ENCODE measurements at places on chromosomes 2 and 18. TPM values are rescaled to one million over a fixed set of nuclear protein-coding genes. Genes with fewer than 3 reads are reported as not detected.

TTN gene
- 153 TPM for total RNA-seq

GRCh38 chr2:239714116-239714515, 311.0 kb downstream of the NDUFA10 start:
- DNase-seq: no peak
- H3K4me3 ChIP-seq: no peak overlapping the region
- H3K36me3 ChIP-seq: no peaks in the 10 kb centered on the region
- H3K27me3 ChIP-seq: peaks cover 6% of the 10 kb centered on the region
- H3K4me1 ChIP-seq: no peaks in the 10 kb centered on the region

OTOS gene
- not detected for total RNA-seq

GRCh38 chr18:50065527-50065926, 129.4 kb downstream of the MYO5B start:
- no peak overlapping the region for H3K4me3 ChIP-seq
- no peak for DNase-seq
- no peaks in the 10 kb centered on the region for H3K36me3 ChIP-seq
- H3K4me1 ChIP-seq: no peaks in the 10 kb centered on the region

- no peak for DNase-seq
- H3K4me1 ChIP-seq: no peaks in the 10 kb centered on the region
- no peak overlapping the region for H3K27ac ChIP-seq
- H3K4me3 ChIP-seq: no peak overlapping the region
Observed at GRCh38 chr2:53114582-53114981, 653.0 kb upstream of the CHAC2 start.

- no peaks in the 10 kb centered on the region for H3K36me3 ChIP-seq
- H3K27ac ChIP-seq: no peak within 1 kb of the TSS
- peak; percentile 41 for DNase-seq
- H3K4me1 ChIP-seq: peaks cover 34% of the 10 kb centered on the region
- H3K27me3 ChIP-seq: peaks cover 19% of the 10 kb centered on the region
Observed at GRCh38 chr2:109128616-109129355, at the start of gene SH3RF3. TSS of gene SH3RF3 (plus strand) at chr2:109129205.

GRCh38 chr2:166610180-166610912, 116.3 kb upstream of the SCN7A start:
- H3K4me3 ChIP-seq: no peak overlapping the region
- H3K27me3 ChIP-seq: no peaks in the 10 kb centered on the region
- DNase-seq: no peak
- no peak overlapping the region for H3K27ac ChIP-seq
- no peaks in the 10 kb centered on the region for H3K36me3 ChIP-seq

DNA sequence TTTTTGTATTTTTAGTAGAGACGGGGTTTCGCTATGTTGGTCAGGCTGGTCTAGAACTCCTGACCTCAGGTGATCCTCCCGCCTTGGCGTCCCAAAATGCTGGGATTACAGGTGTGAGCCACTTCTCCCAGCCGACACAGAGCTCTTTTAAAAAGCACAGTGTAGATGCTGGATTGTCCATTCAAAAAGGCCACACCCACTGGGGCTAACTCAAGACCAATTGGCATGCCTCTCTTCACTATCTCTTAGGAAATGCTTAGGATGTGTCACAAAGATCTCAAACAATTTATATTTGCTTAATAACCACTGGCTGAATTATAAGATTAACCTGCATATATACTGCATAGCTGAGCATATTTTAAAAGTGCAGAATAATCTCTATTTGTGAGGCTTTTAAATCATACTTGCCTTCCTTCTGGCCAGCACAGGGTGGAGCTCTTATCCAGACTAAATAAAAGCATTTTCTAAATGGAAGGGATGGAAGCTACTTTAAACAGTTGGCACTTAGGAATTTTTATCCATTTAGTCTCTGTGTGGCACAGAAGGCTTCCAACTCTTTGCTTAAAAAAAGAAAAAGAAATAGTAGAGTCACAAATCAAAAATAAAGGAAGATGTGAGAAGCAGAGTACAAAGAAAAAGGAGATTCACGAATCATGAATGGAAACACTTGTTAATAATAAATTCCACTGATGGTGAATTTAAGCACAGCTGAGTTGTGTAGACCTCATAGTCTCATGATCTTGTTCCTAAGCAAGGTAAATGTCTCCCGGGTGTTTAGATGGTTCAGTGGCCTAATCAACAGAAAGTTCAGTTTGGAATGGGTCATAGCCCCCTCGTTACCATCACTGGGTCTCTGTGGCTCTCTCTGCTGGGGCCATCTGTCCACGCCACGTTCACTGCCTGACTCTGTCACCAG, 22.4 kb downstream of the CRYGD start:
- H3K4me3 ChIP-seq: no peak overlapping the region
- no peaks in the 10 kb centered on the region for H3K27me3 ChIP-seq
- no peak overlapping the region for H3K27ac ChIP-seq
- H3K4me1 ChIP-seq: no peaks in the 10 kb centered on the region
- DNase-seq: no peak

GRCh38 chr2:199932312-199932855, 21.3 kb downstream of the C2orf69 start:
- DNase-seq: no peak
- no peak overlapping the region for H3K4me3 ChIP-seq
- no peak overlapping the region for H3K27ac ChIP-seq
- H3K4me1 ChIP-seq: no peaks in the 10 kb centered on the region
- no peaks in the 10 kb centered on the region for H3K27me3 ChIP-seq

- no peak for DNase-seq
- H3K4me3 ChIP-seq: no peak overlapping the region
- H3K27ac ChIP-seq: no peak overlapping the region
- H3K36me3 ChIP-seq: no peaks in the 10 kb centered on the region
- H3K4me1 ChIP-seq: no peaks in the 10 kb centered on the region
Observed at GRCh38 chr2:224449212-224450147, 47.6 kb upstream of the FAM124B start.

DNA sequence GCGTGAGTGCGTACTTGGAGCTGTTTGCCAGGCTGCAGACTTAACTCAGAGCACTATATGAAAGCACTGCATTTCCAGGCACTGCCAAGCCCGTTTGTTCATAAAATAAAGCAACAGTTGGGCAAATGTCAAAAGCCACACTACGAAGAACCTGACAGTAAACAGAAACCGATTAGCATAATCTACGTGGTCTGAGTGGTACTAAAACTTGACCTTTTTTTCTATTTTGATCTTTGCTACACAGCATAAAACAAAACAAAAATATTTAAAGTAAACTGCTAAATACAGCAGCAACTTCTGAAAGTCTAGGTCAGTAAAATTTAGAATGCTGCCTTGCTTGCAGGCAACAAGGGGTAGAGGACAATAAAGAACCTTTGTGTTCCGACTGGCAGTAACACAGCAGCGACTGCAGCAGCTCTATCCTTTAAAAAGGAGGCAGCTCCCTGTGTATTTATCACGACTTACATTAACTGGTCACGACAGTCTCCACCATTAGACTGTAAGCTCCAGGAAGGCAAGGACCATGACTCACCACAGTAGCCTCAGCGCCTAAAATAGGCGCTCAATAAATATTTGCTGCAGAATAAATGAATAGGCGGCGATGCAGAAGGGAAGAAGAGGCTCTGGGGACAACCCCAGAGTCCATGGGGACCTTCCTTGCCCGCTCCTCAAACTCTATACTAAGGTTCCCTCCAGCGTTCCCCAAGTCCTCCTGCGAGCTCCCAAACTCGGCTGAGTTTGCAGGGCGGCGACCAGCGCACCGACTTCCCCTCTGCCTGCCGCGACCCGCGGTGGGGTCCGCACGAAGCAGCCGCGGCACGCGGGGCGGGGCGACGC, 902 bp downstream of the SS18 start:
- no peaks in the 10 kb centered on the region for H3K27me3 ChIP-seq
- H3K27ac ChIP-seq: peak overlapping the region; percentile 91
- H3K36me3 ChIP-seq: peaks cover 22% of the 10 kb centered on the region
- H3K4me1 ChIP-seq: peaks cover 35% of the 10 kb centered on the region

GRCh38 chr18:21314724-21315123, 72.7 kb downstream of the GREB1L start:
- no peak overlapping the region for H3K27ac ChIP-seq
- no peaks in the 10 kb centered on the region for H3K36me3 ChIP-seq
- no peak overlapping the region for H3K4me3 ChIP-seq
- no peak for DNase-seq
- no peaks in the 10 kb centered on the region for H3K4me1 ChIP-seq

GRCh38 chr2:19772981-19773380, 128.8 kb downstream of the TTC32 start:
- H3K36me3 ChIP-seq: no peaks in the 10 kb centered on the region
- H3K27ac ChIP-seq: no peak overlapping the region
- H3K4me1 ChIP-seq: no peaks in the 10 kb centered on the region
- H3K4me3 ChIP-seq: no peak overlapping the region
- H3K27me3 ChIP-seq: no peaks in the 10 kb centered on the region
- DNase-seq: no peak

DNA sequence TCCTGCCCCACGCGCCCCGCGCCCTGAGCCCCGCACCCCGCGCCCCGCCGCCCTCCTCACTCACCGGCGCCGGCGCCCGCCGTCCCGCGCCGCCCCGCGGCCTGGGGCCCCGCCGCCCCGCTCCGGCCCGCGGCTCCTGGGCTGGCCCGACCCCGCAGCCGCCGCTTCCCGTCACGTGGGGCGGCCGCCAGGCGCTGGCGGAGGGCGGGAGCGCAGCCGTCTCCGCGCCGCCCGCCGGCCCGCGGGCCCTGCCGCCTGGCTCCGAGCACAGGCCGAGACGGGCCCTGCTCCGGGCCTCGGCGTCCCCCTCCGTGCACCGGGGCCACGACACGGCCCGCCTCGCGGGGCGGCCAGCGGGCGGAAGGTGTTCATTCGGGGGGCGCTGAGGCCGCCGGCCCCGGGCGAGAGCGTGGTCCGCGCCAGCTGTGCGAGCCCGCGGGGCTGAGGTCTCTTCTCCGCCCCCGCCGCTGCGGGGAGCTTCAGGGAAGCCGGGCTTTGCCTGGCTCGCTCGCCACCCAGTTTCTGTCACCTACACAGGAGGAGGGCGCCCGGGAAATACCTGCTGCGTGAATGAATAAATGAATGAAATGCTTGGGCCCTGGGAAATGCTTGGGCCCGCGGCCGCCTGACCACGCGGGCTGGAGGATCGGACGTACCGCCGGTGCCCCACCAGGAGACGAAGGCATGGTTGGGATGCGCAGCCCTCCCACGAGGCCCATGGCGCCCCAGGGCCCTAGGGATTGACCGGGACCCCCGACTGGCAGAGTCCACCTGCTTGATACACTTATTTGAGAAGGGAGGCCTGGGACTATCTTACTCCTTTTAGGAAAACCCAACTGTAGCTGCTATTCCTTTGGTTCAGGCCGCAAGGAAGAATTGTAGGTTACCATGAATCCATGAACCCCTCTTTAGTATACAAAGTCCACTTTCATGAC, at the start of gene TGFBRAP1:
Gene TGFBRAP1, minus strand, starts transcription at position 175 of the 935 bp plus-strand sequence. CDS start 21,434 bp downstream, outside the sequence.
- H3K36me3 ChIP-seq: peaks cover 4% of the 10 kb centered on the region
- H3K4me3 ChIP-seq: peak within 1 kb of the TSS; percentile 85
- H3K27me3 ChIP-seq: no peaks in the 10 kb centered on the region
- DNase-seq: peak; percentile 52
- peaks cover 26% of the 10 kb centered on the region for H3K4me1 ChIP-seq
- peak within 1 kb of the TSS; percentile 82 for H3K27ac ChIP-seq

TMEM200C gene
- not detected for total RNA-seq

- H3K27me3 ChIP-seq: no peaks in the 10 kb centered on the region
- DNase-seq: no peak
- H3K4me3 ChIP-seq: no peak overlapping the region
- no peaks in the 10 kb centered on the region for H3K4me1 ChIP-seq
- no peaks in the 10 kb centered on the region for H3K36me3 ChIP-seq
Observed at GRCh38 chr2:21256006-21256405, 132.2 kb downstream of the TDRD15 start.
